Activated T-cell treated with anti-CD3 and anti-CD28 coated beads, Interleukin-2, amount 50 U/mL, for 48 hours (primary cell): ENCODE measurements at places on chromosomes 3 and 15.

DNA sequence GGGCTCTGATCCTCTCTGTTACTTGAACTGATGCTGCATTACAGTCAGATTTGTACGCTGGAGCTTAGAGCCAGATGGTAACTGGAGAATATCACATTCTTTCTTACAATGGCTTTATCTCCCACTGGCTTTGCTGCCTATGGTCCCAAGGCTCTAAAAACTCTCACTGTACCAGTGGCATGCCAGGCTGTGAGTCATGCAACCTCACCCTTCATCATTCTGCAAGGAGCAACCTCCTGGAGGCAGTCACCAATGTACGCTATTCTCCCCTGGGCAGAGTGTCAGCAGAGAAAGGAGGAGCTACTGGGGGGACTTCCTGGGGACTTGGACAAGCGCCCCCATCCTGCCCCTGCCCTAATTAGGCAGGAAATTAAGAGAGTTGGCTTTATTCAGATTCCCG, 97.9 kb upstream of the EIF1B start:
- no peak for DNase-seq

- DNase-seq = no peak
Measured at GRCh38 chr3:54951405-54951804, 23.5 kb upstream of the LRTM1 start.

DNA sequence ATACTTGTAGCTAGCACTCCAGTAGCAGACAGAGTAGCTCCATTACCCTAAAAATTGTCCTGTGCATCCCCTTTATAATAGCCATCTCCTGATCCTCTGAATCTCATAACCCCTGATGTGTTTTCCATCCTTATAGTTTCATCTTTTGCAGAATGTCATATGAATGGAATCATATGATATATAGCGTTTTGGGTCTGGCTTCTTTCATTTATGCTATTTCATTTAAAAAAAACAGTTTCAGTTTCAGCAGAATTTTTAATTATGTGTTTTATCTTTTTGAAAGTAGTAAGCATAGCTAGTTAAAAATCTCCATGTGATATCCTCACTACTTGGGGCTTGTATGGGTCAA, 132.7 kb downstream of the KLF13 start:
- DNase-seq = no peak

DNA sequence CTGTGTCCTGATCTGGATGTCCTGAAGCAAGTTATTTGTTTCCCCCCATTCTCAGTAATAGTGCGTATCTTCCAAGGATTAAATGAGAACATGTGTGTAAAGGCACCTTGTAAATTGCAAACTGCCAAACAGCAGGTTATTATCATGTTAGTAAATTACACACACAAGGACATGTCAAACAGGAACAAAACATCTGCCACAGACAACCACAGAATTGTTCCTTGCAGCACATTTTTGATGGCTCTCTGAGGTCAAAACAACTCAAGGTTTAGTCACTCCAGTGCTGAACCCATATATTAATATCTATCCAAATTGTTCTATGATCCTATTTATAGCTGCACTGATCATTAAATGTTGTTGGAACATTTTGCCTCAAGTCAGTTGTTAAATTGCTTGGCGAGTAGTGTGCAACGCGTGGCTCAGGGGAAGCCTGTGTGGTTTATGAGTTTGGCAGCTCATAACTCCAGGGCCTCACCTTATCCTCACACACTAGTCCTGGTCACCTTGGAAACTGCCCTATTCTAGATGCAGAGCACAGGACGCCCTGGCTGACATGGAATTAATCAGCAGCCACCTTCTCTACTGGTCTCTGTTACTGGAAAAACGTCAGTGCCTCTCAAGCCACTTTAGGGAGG, 46.3 kb upstream of the CDV3 start:
- no peak for DNase-seq
